AG08396 (cell line): ENCODE measurements at places on chromosomes 11 and 22.

DNA sequence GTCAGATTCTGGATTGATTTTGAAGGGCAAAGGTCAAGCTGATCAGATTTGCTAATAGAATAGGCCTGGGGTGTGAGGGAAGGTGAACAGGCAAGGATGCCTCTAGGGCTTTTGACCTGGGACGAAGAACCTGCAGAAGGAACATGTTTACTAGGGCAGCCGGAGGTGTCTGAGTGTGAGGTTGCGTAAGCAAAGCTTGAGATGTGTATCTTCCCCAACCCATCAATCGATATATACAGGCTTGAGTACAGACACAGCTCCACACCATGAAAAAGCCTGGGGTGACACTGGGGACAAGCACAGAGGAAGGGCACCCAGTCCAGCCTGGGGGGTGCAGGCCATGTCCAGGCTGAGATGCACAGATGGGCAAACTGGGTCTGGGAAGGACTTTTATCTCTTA is 1.1 kb downstream of the LHFPL7 start:
- no peak for DNase-seq

DNA sequence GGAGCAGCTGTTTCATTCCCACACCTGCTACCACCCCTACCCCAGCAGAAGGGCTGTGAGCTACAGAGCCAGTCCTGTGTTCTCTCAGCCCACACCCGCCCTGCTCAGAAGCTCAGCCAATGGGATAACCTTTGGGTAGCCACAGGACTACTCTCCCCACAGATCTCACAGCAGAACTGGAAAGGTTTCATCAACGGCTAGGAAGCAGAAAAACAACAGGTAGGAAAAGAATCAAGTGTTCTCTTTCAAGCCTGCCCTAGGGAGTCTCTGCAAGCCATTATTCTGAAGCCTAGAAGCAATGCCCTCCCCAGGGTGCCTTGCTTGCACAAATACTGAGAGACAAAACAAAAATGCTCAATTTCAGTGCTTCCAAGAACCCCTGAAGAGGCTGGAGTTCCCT is 77.2 kb downstream of the TMPRSS5 start:
- DNase-seq: no peak

GRCh38 chr11:128905345-128906184 is 14.4 kb downstream of the KCNJ5 start:
- DNase-seq: peak; percentile 66

- DNase-seq: no peak
Observed at GRCh38 chr22:20651286-20651685, 122.6 kb upstream of the SERPIND1 start.

DNA sequence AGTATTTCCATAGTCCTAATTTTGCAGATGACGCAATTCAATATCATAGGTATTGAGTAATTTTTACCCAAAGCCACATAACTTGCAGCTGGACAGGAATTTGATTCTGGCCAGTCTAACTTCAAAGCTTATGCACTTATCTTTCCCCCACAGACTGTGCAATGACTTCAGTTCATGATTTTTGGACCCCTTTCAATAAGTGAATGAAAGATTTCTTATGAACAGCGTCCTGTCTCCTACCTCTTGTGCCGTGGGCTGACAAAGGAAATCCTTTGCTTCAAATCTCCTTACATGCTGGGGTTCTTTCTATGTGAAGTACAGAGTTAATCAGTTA is 217.7 kb upstream of the KIRREL3 start:
- no peak for DNase-seq

- DNase-seq: no peak
Observed at GRCh38 chr22:38649841-38650522, 6.2 kb downstream of the FAM227A start.

DNA sequence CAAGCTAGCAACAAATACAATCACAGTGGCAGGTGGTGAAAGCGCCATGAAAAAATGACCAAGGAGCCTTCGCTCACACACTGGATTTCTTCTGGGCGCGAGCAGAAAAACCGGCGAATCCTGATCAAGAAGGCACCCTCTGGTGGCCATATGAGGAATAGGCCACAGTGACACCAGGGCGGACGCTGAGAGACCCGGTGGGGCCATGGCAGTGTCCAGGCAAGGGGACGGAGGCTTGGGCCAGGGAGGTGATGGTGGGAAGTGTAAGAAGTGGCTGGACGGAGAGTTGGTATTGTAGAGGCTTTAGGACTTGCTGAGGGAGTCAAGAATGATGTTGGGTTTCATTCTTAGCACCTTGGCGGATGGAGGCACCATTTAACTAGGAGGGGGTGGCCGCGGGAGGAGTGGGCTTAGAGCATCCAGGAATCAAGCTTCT is 16.9 kb upstream of the RAC2 start:
- DNase-seq: peak; percentile 73

GRCh38 chr11:116360221-116360941 is 412.4 kb downstream of the BUD13 start:
- DNase-seq: no peak
